ENCODE measurements at places on chromosomes 12 and 14. TPM values are rescaled to one million over a fixed set of nuclear protein-coding genes. Genes with fewer than 3 reads are reported as not detected.

Gene ACRBP
- total RNA-seq = 0.16 TPM

Gene SPRYD3
- total RNA-seq = 25.7 TPM

Gene CLSTN3
- total RNA-seq = 18.0 TPM

Gene CLEC2A
- total RNA-seq = not detected

Gene CDCA3
- total RNA-seq = 3.5 TPM

Gene ERBB3
- total RNA-seq = 188 TPM

Gene SCNN1A
- 1.0 TPM for total RNA-seq

Gene POTEM
- not detected for total RNA-seq

Gene IGFBP6
- 49.8 TPM for total RNA-seq

Gene RNFT2
- 2.4 TPM for total RNA-seq

Gene GPR137C
- total RNA-seq = 1.6 TPM

Gene GALNT6
- not detected for total RNA-seq

Gene EPYC
- not detected for total RNA-seq

Gene PLEKHD1
- 1.1 TPM for total RNA-seq

Gene PTPN6
- not detected for total RNA-seq

Gene SERPINA12
- not detected for total RNA-seq

Gene IQSEC3
- total RNA-seq = not detected

Gene PMEL
- total RNA-seq = 0.53 TPM

Gene FBLN5
- 7.3 TPM for total RNA-seq

Gene BATF
- not detected for total RNA-seq

Gene SLC7A7
- total RNA-seq = 76.5 TPM

Gene SYT10
- total RNA-seq = not detected

Gene KCNMB4
- total RNA-seq = 1.6 TPM

Gene KCNK13
- total RNA-seq = not detected

Gene ZFHX2
- total RNA-seq = 0.31 TPM

Gene PTPN21
- total RNA-seq = 21.7 TPM

Gene FZD10
- not detected for total RNA-seq

Gene OR6C2
- total RNA-seq = not detected

Gene KRT79
- not detected for total RNA-seq

Gene PRORP
- total RNA-seq = 38.4 TPM

Gene SOX5
- not detected for total RNA-seq

Gene SYCP3
- total RNA-seq = 0.21 TPM

Gene LRP6
- 21.6 TPM for total RNA-seq

Gene OR10P1
- not detected for total RNA-seq

Gene TIMM9
- 111 TPM for total RNA-seq

Gene TTC6
- total RNA-seq = not detected

Gene CCDC85C
- 3.2 TPM for total RNA-seq

Gene CYP46A1
- total RNA-seq = 2.2 TPM

Gene C12orf42
- 0.80 TPM for total RNA-seq

Gene KRT7
- 3.1 TPM for total RNA-seq

Gene CPNE6
- total RNA-seq = not detected

Gene SYNDIG1L
- total RNA-seq = not detected
